NCI-H446 treated with DMSO at 0.1 percent for 48 hours (cell line): ENCODE measurements at places on chromosomes 3 and 15.

DNA sequence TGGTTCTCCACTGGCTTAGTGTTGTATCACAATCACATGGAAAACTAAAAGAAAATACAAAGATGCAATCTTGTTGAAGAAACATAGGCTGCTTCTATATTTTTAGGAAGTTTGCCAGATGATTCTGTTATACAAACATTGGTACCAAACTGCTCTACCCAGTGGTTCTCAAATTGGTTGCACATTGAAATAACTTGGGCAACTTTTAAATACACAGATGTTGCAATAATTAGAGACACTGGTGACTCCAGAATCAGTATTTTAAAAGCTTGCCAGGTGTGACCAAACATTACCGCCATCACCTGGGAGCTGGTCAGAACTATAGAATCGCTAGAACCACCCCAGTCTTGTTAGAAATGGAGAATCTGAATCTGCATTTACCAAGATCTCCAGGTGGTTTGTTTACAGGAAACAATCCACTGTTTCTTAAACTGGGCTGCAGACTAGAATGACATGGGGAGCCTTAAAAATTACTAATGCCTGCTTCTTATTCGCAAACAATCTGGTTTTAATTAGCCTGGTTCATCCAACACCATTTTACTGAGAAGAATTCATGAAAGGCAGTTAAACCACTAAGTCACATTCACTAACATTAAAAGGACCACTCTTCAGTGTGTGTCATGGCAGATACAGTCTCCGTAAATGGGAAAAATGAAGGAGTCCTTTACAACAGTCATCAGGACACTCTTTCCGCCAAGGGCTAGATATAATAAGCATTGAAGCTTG lies 76.5 kb downstream of the ACAP2 start:
- no peak for DNase-seq

GRCh38 chr3:128480717-128481437 lies 12.1 kb downstream of the GATA2 start:
- DNase-seq = no peak

DNA sequence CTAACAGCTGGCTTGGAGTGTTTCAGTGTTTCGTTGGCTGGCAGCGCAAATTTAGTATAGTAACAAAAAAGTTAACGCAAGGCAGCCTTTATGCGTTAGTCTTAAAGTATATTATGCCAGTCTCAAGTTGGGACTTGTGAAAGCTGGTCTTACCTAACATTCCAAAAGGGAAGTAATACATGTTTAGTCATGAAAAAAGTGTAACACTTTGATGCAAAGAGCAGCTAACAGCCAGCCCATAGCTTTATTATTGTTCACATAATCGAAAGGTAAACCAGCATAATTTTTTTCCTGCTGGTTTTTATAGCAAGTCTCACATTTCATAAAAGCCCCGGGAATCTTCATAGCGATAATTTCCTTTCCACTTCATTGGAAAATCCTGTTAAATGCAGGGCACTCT lies 2.4 kb upstream of the GPR87 start:
- DNase-seq = no peak

DNA sequence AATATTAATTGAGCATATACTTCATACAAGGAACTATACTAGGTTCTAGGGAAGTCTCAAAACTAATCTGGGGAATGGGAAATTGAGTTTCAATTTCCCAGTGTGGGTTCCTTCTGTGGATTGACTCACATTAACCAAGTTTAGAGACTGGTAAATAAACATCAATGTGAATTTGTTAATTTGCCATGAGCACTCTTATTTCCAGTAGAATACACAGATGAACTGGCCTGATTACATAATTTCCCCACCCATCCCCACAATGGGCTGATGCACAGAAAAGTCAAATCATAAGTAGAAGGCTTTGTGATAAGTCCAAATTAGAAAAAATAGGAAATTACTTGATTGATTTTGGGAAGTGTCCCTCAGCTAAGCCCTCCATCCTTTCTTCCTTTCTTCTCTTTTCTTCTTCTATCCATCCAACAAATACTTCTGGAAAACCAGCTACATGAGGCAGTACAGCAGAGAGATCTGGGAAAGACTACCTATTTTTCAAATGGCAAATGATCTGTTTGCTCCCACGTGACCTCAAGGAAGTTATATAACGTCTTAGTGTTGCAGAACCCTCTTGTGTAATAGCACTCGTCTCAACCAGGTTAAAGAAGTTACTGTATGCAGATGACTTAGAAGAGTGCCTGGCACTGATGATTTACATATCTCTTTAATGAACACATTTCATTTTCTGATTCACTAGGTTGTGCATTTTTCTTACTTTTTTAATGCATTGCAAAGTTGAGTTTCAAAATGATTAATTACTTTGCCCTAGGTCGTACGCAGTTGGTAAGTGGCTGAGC lies 312.3 kb downstream of the SV2B start:
- no peak for DNase-seq

- DNase-seq = no peak
These were observed 12.3 kb downstream of the LYZL4 start for GRCh38 chr3:42398080-42398479.

DNA sequence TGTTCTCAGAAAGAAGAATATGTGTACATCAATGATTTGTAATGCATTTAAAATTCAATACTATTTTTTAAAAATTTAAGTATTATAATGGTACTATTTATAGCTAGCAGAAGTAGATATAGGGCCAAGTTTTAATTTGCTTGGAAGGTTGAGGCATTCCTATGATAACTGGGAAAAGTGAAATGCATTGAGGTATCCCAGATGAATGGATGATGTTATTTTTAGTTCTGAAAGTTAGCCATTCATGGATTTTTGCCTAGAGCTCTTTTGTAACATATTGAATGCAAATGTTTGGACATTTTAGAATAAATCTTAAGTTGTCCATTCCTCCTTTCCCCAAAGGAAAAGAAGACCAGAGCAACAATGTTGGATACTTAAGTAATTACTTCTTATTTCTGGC lies 47.6 kb downstream of the GAP43 start:
- DNase-seq = no peak

- DNase-seq = no peak
These were observed 59.8 kb upstream of the AADACL2 start for GRCh38 chr3:151673974-151674373.

GRCh38 chr3:177810162-177810623 lies 612.9 kb upstream of the TBL1XR1 start:
- no peak for DNase-seq

GRCh38 chr15:48559285-48559684 lies 86.2 kb downstream of the FBN1 start:
- no peak for DNase-seq

DNA sequence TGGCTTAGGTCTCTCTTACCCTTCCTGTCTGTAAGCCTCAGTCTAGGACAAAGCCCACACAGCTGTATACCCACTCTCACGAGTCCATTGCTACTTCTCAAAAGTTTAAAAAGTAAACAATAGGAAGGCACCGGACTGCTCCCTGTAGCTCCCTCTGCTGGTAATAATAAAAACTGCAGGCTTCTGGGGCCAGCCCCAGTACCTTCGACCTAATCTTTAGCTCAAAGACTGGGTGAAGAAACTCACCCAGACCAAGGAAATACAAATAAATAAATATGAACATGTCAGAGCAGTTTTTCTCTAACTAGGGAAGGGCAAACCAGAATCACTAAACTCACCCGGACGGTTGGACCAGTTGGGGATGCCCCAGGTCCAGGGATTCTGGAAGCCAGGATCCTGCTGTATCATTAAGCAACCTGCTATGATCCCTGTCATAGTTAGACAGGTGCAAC lies 5.0 kb downstream of the FAM219B start:
- DNase-seq = no peak

DNA sequence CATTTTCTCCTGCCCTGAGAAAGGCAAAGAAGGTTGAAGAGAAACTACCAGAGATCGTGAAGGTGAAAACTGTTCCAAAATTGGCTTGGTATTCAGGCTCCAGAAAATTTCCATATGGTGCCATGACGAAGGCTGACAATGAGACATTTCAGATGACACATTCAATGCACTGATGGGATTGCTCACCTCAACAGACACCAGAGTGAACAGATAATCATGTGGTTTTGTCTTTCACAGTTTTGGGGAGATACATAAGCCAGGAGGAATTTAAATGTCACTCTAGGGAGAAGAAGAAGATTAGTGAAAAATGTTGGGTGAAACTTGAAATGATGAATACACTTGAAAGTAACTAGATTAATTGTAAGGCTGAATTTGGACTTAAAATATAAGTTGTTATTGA lies 339.7 kb upstream of the EPHA3 start:
- DNase-seq = no peak

DNA sequence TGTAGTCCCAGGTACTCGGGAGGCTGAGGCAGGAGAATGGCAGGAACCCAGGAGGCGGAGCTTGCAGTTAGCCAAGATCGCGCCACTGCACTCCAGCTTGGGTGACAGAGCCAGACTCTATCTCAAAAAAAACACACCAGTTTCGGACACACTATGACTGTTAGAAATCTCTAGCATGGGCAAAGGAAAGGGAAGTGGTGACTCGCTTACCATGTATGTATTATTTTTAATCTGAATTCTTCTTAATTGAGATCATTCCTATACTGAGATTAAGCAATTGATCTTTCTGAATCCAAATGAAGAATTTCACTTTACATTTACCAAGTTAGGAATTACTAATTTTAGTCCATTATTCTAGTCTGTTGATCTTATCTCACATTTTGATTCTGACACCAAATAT lies 459.2 kb upstream of the ALCAM start:
- DNase-seq = no peak

DNA sequence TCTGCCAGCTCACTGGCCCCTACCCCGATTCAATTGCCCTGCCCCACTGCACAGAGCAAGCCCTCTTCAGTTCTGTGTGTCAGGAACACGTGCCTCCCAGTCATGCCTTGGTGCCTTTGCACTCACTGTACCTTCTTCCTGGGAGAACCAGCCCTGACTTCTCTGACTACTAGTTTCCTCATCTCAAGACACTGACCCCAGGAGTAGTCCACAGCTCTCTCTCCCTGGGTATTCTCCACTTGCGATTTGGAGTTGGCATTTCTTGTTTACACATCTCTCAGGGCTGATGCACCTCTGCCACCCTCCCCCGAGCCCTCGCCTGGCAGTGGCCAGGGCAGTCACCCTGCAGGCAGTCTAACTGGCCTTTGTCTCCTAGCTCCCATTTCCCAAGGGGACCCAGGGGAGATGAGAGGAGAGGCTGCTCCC lies 5.7 kb downstream of the CISH start:
- DNase-seq = no peak

DNA sequence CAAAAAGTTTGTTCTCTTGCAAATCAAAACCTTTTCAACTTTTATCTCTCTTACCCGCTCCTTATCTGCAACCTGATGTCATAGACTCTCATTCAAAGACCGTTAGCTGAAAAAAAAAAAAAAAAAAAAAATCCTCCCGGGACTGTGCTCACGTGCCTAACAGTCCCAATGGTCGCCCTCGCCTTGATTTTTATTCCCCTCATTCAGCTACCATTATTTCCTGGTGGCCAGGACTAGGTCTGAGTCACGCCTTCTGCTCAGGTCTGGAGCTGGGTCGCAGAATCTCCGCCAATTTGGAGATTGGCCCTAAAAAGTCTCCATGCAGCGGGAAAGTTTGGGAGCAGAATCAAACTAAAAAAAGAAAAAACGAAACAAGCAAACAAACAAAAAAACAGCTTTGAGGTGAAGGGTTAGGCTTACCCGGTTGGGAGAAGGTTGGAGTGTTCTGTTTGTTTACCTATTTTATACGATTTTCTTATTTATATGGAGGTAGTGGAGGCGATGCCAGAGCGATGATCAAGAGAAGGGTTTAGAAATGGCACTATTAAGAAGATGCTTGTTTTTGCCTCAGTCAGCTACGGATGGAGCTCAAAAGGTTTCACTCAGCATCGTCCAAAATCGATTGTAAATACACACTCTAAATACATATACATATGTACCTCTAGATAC lies 51.1 kb downstream of the ZIC4 start:
- no peak for DNase-seq

DNA sequence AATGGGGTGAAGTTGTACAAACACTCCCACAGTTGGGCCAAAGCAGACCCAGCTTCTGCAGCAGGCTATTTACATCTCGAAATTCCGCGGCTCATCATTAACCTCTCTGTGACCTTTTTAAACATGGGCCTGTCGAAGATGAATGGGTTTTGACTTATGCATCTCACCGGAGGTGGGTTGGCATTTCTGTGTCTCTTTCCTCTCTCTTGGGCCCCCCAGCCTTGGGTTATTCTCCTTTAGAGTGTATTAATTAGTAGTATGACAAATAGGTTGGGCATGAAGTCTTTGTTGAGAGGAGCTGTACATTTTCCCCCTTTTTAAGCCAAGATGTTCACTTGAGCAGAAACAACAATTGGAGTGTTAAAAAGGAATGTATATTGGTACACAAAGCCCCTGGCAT lies 9.8 kb downstream of the SMAD6 start:
- no peak for DNase-seq

DNA sequence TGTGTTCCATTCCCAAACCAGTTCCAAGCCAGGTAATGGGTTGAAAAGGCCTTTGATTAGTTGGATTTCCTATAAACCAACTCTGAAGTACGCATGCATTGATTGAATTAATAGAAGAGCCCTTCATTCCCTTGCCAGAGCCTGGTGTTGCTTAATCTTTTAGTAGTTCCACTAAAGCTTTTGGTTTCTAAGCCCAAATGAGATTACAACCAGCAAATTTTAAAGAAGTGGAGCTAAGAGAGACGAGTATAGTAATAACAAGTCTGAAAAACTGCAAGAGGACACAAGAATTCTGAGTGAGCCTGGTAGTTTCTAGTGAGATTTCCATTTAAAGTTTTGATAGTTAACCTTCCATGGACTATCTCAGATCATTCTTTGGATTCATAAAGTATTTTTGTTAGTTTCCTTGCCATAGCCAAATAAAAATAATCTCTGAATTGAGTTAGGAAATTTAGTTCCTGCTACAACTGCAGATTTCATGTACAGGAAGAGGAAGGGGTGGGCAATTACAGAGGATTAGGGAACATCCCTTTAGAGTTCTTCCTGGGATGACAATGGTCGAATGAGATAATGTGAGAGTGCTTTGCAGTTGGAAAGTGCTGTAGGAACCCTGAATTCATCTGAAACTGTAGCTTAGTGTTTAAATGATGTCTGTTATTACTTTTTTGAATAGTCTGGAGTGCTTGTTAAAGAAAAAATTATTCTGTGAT lies 136.8 kb downstream of the FNDC3B start:
- no peak for DNase-seq

- DNase-seq = no peak
These were observed 32.9 kb upstream of the TICRR start for GRCh38 chr15:89542369-89542768.
